ENCODE measurements at places on chromosomes 7 and 10. TPM values are rescaled to one million over a fixed set of nuclear protein-coding genes. Genes with fewer than 3 reads are reported as not detected.

GRCh38 chr7:134452419-134452838 lies 6.5 kb downstream of the AKR1B1 start:
- DNase-seq: no peak

Gene ZNF727
- 2.9 TPM for total RNA-seq

Gene ASB15
- not detected for total RNA-seq

DNA sequence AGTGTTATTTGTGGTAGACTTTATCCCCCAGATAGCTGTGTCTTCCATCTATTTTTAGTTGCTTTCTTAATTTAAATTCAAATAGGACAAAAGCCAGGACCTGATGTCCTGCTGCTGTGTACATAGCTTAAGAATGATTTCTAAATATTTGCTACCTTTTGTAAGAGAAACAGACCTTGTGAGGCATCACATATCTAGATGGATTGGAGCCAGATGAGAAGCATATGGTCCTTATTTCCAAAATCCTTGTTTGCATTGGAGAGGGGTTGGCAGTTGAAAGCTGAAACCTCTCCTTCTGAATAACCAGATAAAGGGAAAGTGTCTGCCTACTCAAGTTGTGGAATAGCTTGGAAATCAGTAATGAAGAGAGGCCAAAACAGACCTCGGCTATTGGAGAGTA lies 50.7 kb upstream of the AMPH start:
- no peak for DNase-seq

GRCh38 chr7:34787586-34787985 lies 129.6 kb downstream of the NPSR1 start:
- no peak for DNase-seq

Gene CFAP70
- total RNA-seq: 10.4 TPM

Gene IL6
- 55.3 TPM for total RNA-seq

Gene VENTX
- 0.73 TPM for total RNA-seq

DNA sequence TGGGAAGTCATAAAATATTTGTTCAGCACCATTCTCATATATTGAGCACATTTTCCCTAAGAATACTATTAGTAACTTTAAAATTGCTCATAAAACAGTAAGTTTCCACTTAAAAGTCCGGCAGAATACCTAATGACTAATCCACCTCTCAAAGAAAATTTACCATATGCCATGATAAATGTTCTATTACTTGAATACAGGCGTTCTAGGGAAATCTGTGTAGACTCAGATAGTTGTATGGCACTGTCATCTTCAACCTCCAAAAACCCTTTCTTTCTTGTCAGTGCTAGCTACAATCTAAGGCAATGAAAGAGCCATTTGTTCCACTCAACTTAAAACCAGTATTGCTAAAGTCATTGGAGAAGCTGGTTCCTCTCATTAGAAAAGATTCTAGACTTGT lies 7.3 kb downstream of the GPR37 start:
- DNase-seq: no peak

- no peak for DNase-seq
These were observed 81.0 kb downstream of the TMEM270 start for GRCh38 chr7:73941836-73942551.

- no peak for DNase-seq
These were observed 17.1 kb downstream of the CPA5 start for GRCh38 chr7:130361681-130362080.

Gene MAT1A
- total RNA-seq: 0.29 TPM

All from breast epithelium (tissue), 4 donors.